ENCODE measurements at places on chromosomes 1 and 21. TPM values are rescaled to one million over a fixed set of nuclear protein-coding genes. Genes with fewer than 3 reads are reported as not detected.

GRCh38 chr1:195709821-195710220 is 898.4 kb downstream of the KCNT2 start:
- H3K4me1 ChIP-seq, result no peaks in the 10 kb centered on the region
- no peak overlapping the region for H3K27ac ChIP-seq
- H3K27me3 ChIP-seq, result no peaks in the 10 kb centered on the region
- DNase-seq, result no peak
- no peak overlapping the region for H3K4me3 ChIP-seq

GRCh38 chr1:27994060-27994459 is 34.3 kb downstream of the XKR8 start:
- H3K27ac ChIP-seq, result no peak overlapping the region
- no peaks in the 10 kb centered on the region for H3K27me3 ChIP-seq
- H3K4me1 ChIP-seq, result no peaks in the 10 kb centered on the region
- H3K4me3 ChIP-seq, result no peak overlapping the region

DNA sequence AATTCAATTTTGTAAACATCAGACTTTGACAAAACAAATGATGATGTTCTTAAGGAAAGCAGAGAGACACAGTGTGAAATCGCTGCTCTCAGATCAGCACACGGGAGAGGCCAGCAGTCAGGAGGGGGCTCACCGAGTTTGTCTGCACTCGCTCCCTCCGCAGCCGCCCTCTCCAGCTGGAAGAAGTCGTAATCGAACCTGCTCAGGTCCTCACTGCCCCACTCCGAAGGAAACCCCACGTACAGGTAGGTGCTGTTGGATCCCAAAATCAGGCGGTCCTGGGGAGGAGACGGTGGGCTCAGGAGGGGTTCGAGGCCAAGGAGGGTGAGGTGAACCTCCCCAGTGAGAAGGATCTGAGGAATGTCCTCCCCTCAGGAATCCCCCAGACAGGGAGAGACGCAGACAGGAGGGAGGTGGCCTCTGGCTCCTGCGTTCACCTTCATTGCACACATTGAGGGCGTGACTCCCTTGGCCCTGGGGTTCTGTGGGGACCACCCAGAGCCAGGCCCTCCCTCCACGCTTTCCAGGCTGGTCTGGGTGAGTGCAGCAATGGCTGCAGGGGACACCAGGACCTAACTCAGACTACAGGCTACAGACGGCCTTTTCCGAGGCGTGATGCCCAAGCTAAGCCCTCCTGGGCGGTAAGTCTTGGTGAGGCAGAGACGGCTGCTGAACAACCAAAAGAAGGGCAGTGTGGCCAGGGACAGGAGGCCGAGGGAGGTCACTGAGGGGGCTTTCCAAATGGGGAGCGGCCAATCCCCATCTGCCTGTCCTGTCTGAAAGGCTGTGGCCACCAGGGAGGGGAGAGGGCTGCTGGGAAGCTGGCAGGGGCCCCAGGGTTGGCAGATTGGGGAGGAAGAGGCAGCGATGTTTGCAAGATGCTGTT is 65.5 kb downstream of the SCCPDH start:
- no peaks in the 10 kb centered on the region for H3K36me3 ChIP-seq
- no peak overlapping the region for H3K4me3 ChIP-seq
- DNase-seq, result no peak
- no peaks in the 10 kb centered on the region for H3K27me3 ChIP-seq
- H3K27ac ChIP-seq, result no peak overlapping the region

The GJA8 gene
- not detected for total RNA-seq

The ADGRL4 gene
- total RNA-seq, result 2.0 TPM

The WRAP73 gene
- 9.3 TPM for total RNA-seq
